Lower leg skin (tissue), 4 donors: ENCODE measurements at places on chromosomes 2 and 18. TPM values are rescaled to one million over a fixed set of nuclear protein-coding genes. Genes with fewer than 3 reads are reported as not detected.

- DNase-seq, result no peak
Observed at GRCh38 chr18:75261430-75262223, 51.0 kb downstream of the TSHZ1 start.

GRCh38 chr2:26616706-26617587, 24.2 kb downstream of the CIB4 start:
- DNase-seq, result no peak

- no peak for DNase-seq
Observed at GRCh38 chr2:105464325-105464724, 65.5 kb upstream of the FHL2 start.

The FOXI3 gene
- total RNA-seq, result not detected
